Activated CD4-positive, CD25-positive, alpha-beta regulatory T cell treated with anti-CD3 and anti-CD28 coated beads, Interleukin-2, amount 50 U/mL, for 24 hours (primary cell): ENCODE measurements at places on chromosomes 3 and 15.

DNA sequence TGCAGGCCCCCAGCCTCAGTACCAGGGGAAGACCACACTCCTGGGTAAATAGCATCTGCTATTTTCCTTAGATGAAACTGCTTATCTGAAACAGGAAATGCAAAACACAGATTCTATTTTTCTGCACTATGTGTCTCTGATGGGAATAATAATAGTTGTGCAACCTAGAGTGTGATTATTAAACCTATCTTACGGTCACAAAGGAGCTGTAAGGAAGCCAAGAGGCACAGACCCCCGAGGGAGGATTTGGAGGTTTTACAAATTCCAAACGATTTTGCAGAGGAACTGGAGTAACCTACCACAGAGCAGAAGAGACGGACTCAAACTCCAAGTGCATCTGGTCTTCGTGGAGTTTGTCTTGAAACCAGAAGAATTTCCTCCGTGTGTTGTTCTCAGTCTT is 14.1 kb upstream of the APOD start:
- ATAC-seq: no peak

- no peak for ATAC-seq
These were observed 147.4 kb upstream of the BCHE start for GRCh38 chr3:165984589-165984988.

DNA sequence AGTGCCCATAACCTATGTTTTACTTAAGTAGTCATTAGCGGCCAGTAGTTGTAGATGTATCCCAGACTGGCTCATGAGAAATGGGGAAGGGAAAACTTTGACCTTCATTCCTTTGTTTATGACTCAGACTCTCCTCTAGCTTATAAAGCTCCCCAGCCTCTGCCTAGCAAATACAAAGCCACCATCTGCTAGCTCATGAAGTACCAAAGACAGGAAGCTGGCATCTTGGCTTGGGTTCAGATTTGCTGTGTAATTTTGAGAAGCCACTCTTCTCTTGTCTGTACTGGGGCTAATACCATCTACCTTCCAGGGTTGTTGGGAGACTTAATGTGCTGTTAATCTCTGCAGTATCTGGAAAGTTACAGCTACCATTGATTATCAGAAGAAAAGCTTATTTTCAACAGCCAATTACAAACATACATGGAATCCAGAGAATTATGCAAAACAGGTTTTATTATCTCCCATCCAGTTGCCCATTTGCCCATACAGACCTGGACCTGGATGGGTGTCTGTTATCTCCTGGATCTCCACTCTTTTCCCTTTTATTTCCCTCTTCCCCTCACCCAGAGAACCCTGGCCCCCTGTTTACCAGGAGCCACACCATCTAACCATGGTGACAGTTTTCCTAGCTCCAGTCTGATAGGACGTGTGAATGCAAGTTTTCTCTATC is 153.8 kb downstream of the SEMA6D start:
- ATAC-seq: no peak

DNA sequence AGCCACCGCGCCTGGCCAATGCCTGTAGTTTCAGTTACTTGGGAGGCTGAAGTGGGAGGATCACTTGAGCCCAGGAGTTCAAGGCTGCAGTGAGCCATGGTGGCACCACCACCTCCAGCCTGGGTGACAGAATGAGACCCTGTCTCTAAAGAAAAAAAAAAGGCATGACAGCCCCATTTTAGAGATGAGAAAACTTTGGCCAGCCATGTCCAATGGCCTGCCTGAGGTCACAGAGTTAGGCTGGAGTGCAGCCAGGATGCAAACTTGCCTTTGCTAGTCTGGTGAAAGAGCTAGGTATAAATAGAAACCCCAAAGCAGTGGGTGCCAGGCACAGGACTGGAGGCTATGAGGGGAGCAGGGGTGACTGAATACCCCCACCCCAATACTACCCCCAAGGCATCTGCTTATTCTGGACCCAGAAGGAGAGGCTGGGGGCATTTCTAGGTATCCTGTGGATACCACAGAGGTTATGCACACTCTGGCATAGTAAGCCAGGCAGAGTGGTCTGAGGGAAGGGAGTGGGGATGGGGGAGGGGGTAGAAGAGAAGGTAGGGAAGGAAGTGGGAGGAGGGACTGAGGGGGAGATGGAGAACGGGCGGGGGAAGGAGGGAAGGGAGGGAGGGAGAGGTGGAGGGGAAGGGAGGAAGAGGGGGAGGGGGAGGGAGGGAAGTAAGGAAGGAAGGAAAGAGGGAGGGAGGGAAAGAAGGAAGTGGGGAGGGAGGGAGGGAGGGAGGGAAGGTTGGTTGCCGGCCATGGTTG is 16.2 kb upstream of the C15orf39 start:
- no peak for ATAC-seq

DNA sequence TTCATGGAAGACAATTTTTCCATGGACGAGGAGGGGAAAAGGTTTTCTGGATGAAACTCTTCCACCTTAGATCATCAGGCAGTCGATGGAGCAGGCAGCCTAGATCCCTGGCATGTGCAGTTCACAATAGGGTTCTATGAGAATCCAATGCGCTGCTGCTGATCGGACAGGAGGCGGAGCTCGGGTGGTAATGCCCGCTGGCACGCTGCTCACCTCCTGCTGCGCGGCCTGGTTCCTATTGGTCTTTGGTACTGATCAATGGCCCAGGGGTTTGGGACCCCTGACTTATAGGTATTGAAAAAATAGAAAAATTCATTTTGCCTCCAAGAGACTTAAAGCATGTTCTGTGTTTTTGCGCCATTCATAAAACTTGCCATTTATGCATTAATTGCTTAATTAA is 793.9 kb upstream of the NR2F2 start:
- no peak for ATAC-seq

GRCh38 chr3:126959136-126959920 is 23.6 kb upstream of the PLXNA1 start:
- no peak for ATAC-seq

- ATAC-seq: no peak
These were observed 28.3 kb downstream of the RSL24D1 start for GRCh38 chr15:55168350-55168974.

- no peak for ATAC-seq
These were observed 191.3 kb downstream of the XXYLT1 start for GRCh38 chr3:195079636-195080035.

DNA sequence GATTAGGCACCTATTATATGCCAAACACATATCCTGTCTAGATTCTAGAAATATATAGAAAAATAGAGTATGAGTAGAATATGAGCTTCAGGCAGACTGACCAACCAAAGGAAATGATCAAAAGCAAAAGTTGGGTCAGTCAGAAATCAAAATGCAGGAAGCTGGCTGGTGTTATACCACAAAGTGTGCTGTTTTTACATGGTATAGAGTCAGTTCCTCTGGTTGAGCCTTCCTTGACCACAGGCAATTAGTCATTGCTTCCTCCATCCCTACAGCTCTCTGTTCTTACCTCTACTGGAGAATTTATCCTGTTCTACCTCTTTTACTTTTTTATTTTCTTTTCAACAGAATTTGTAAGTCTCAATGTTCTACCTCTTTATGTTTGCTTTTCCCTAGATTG is 149.8 kb downstream of the TMCO5A start:
- ATAC-seq: peak; percentile 79

DNA sequence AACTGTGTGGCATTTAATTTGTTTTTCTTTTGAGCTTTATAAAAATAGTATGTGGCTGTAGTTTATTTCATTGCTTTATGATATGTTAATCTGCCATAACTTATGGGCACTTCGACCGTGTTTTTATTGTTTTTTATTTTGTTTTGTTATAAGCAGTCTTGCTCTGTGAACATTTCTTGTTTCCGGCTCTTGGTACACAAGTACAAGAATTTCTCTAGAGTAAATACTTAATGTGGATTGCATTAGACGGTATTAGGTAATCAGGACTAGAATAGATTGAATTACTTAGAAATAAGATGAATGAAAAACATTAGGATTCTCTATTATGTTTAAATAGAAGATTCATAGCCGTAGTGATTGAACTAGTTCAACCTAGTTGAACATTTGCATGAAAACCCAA is 2.1 kb downstream of the ZFAND6 start:
- no peak for ATAC-seq
